ENCODE measurements at places on chromosomes 7 and 10. TPM values are rescaled to one million over a fixed set of nuclear protein-coding genes. Genes with fewer than 3 reads are reported as not detected.

The SH2D4B gene
- not detected for total RNA-seq

The HOXA13 gene
- 0.70 TPM for total RNA-seq

- no peak for DNase-seq
These were observed 609.6 kb downstream of the KCNMA1 start for GRCh38 chr10:77028042-77028441.

GRCh38 chr10:64430690-64431323 lies 909.6 kb downstream of the REEP3 start:
- peak; percentile 37 for DNase-seq

GRCh38 chr10:14618674-14619073 lies 156.0 kb downstream of the FAM107B start:
- DNase-seq = no peak

DNA sequence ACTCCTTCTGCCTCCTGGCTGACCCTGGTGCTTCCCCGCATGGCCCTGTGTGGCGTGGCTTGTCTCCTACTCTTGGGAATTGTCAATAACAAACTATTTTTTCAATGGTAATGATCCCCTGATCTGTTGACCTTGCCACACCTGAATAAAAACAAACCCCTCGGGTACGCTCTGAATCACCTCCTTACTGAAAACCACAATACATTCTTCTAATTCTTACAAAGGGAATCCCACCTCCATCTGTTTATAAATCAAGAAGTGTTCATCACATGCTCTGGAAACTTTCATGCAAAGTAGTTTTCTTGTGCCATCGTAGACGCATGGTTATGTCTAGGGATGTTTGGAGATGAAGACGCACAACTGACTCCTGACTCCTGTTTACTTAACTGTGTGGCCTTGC lies 245.8 kb downstream of the FRMD4A start:
- peak; percentile 70 for DNase-seq

DNA sequence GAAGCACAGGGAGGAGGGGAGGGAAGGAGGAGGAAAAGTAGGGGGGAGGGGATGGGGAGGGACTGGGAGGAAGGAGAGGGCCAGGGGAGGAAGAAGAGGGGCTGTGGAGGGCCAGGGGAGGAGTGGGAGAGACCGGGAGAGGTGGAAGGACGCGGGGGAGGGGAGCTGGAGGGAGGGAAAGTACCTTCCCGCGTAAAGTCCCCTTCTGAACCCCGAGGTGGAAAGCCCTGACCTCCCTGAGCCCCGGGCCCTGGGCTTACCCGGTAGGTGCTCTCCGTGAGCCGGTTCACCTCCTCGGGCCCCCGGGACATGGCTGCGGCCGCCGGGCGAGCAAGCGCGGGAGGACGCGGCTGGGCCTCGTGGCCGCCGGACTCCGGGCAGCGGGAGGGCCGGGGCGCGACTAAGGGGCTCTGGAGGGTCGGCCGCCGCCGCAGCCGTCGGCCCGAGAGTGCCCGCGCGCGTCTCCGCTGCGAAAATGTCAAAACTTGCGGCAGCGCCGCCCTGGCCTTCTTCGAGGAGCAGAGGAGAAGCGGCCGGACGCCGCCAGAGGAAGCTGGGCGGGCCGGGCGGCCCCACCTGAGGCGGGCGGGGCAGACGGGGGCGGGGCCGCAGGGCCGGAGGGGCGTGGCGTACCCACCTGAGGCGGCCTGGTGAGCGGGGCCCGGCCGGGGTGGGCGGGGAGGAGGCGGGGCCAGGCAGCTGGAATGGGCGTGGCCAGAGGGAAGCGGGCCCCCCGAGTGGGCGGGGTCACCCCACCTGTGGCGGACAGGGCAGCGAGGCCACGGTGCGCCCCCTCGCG lies at the start of gene BAIAP2L1:
Gene BAIAP2L1, minus strand, starts transcription at position 549 of the 799 bp plus-strand sequence. Its CDS starts 238 bp downstream, at position 311.
- peak; percentile 56 for DNase-seq

DNA sequence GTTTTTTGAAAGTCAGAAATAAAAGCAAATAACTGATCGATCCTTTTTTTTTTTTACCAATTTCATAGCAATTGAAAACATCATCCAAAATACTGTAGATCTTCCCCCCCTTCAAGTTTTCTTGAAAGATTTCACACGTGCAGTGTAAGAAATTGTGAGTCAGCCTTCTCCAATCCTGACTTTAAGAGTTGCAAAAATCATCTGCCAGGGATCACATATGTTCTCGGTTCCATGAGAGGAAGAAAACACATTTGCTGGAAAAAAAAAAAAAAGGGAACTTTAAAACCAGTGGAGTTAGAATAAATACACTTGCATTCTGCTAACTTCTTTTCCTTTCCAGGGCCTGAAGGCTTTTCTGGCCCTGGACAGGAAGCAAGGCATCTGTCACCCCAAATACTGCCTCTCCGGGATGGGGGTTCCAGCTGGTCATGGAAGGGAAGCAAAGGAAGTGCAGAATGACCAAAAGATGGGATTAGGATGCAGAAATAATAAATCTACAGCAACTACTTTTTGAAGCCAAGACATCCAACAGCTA lies 198.4 kb upstream of the KIAA1217 start:
- no peak for DNase-seq
